ENCODE measurements at places on chromosomes 6 and 20. TPM values are rescaled to one million over a fixed set of nuclear protein-coding genes. Genes with fewer than 3 reads are reported as not detected.

The PAX1 gene
- not detected for total RNA-seq

- no peaks in the 10 kb centered on the region for H3K27me3 ChIP-seq
- peaks cover 56% of the 10 kb centered on the region for H3K4me1 ChIP-seq
- no peak overlapping the region for H3K27ac ChIP-seq
- H3K4me3 ChIP-seq, result no peak overlapping the region
- no peak for DNase-seq
Observed at GRCh38 chr6:158043008-158043407, 61.3 kb downstream of the SYNJ2 start.

DNA sequence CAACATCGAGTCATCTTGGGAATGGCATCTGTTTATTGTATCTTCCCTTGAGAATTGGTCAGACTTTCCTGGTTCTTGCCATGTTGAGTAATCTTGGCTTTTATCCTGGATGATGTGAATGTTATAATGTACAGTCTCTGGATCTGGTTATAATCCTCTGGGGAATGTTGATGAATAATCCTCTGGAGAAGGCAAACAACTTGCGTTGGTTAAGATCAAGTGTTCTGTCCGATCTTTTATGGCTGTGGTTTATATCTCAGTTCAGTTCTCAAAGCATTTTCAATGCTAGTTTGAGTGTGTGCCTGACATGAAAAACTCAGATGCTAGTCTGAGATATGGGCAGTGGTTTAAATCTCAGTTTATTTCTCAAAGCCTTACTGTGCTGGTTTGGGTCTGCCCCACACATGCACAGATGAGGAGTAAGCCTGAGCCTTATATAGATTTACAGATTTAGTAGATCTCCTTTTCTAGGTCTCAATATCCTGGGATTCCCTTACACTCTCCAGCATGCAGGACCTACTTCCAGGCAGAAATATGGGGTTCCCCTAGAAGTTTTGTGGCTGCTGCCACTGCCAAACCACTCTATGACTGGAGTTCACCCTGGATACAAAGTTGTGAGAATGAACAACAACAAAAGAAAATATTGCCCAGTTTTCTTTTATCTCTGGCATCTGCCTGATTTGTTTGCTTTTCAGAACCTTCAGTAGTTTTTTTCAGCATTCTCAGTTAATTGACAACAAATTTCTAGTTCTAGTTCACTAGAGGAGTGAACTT is 191.8 kb upstream of the MAN1A1 start:
- no peak for DNase-seq
- no peaks in the 10 kb centered on the region for H3K4me1 ChIP-seq
- H3K27me3 ChIP-seq, result peaks cover 22% of the 10 kb centered on the region
- H3K27ac ChIP-seq, result no peak overlapping the region

The CTCFL gene
- total RNA-seq, result not detected

DNA sequence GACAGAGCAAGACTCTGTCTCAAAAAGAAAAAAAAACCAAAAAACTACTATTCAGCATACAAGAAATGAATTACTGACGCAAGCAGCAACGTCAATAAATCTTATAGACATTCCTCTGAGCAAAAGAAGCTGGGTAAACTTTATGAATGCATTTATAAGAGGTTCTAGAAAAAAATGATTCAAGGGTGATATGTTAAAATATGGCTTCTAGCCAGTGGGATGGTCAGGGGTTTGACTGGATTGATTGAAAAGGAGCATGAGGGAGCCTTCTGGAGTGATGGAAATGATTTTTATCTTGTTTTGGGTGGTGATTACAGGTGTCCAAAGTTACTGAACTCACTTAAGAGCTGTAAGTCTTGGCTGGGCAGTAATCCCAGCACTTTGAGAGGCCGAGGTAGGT is 64.9 kb upstream of the SALL4 start:
- no peaks in the 10 kb centered on the region for H3K4me1 ChIP-seq
- DNase-seq, result no peak
- peaks cover 1% of the 10 kb centered on the region for H3K27me3 ChIP-seq
- no peaks in the 10 kb centered on the region for H3K36me3 ChIP-seq
- H3K4me3 ChIP-seq, result no peak overlapping the region

- H3K36me3 ChIP-seq, result peaks cover 45% of the 10 kb centered on the region
- H3K4me1 ChIP-seq, result peaks cover 73% of the 10 kb centered on the region
- peak overlapping the region; percentile 62 for H3K27ac ChIP-seq
- peaks cover 89% of the 10 kb centered on the region for H3K27me3 ChIP-seq
- H3K4me3 ChIP-seq, result peak overlapping the region; percentile 73
- DNase-seq, result peak; percentile 44
Observed at GRCh38 chr6:6003621-6004366, 2.9 kb downstream of the NRN1 start.

DNA sequence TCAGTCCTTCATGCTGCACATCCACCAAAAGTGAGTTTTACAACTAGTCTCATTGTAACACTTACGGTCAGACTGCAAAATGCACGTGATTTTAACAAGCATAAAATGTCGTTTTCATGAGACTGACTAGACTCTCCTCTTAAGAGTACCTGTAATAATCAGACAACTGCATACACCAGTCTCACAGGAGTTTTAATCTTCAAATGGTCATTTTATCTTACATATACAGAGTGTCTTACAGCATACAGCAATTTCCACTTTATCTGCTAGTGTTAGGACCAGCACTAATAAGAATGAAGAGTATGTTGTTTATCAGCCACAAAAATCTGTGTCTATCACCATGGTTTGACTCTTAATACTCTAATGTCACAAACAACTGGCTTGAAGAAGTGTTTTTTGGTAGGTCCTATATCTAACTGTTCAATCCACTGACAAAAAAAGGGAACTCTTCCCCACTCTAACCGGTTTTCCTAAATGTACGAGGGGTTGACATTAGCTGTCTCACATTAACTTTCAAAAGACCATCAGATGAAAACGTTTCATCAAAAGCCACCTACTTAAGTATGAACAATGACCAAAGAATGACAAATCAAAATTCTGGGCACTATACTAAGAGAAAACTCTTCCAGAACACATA is 1.5 kb upstream of the ASF1A start:
- peak overlapping the region; percentile 79 for H3K4me3 ChIP-seq
- H3K27me3 ChIP-seq, result no peaks in the 10 kb centered on the region
- H3K27ac ChIP-seq, result peak overlapping the region; percentile 95
- peaks cover 11% of the 10 kb centered on the region for H3K36me3 ChIP-seq
- H3K4me1 ChIP-seq, result peaks cover 46% of the 10 kb centered on the region
- no peak for DNase-seq

The OPN5 gene
- not detected for total RNA-seq

DNA sequence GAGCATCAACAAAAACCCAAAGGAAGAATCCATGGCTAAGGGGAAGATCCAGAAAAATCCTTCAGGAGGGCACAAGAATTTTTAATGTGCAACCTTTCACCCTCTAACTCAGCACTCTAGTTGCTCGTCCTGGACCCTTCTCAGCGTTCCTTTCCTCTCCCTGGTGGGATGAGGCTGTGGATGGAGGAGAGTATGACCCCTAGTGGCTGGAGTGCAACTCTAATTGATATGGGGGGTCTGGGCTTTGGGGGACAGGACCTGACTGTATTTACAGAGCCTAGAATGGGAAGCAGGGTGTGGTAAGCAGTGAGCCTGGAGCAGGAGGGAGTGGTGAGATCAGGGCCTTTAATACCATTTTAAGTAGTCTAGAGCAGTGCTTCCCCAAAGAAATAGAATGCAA is 83.9 kb upstream of the CEP85L start:
- H3K36me3 ChIP-seq, result no peaks in the 10 kb centered on the region
- H3K4me3 ChIP-seq, result no peak overlapping the region
- DNase-seq, result no peak
- H3K4me1 ChIP-seq, result peaks cover 3% of the 10 kb centered on the region
- H3K27ac ChIP-seq, result no peak overlapping the region

Data from activated CD4-positive, alpha-beta memory T cell treated with anti-CD3 and anti-CD28 coated beads, Interleukin-2, amount 10 ng/mL, durations not matched to agents 7 days and 5 days (primary cell).